ENCODE measurements at places on chromosomes 13 and 19.

- DNase-seq, result no peak
Measured at GRCh38 chr13:111531505-111531904, 211.1 kb downstream of the TEX29 start.

GRCh38 chr19:56919308-56919995 lies 78.9 kb upstream of the PEG3 start:
- DNase-seq, result no peak

DNA sequence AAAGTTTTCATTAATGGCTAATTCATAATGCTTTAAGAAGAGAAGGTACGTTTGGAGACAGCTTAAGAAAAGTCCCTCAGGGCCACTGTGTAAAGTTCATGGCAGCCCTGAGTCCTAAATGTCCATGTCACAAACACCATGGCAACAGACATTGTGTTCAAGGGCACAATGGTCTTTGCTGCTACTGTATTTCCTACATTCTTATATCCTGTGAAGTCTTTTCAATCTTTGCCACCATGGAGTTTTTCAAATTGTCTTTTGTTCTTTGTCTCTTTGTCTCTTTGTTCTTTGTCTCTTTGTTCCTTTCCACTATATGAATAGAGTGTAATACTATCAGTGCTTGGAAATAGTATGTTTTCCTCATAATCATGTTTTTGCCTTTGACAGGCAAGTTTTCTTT lies 178.8 kb downstream of the VWA8 start:
- DNase-seq, result no peak

DNA sequence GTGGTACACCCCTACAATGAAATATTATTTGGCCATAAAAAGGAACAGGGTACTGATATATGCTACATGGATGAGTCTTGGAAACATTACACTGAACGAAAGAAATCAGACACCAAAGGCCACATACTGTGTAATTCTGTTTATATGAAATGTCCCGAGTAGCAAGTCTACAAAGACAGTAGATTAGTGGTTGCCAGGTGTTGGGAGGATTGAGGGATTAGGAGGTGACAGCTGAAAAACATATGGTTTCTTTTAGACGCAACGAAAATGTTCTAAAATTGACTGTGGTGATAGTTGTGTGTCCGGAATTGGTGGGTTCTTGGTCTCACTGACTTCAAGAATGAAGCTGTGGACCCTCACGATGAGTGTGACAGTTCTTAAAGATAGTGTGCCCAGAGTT lies 35.1 kb downstream of the IL17D start:
- DNase-seq, result no peak

DNA sequence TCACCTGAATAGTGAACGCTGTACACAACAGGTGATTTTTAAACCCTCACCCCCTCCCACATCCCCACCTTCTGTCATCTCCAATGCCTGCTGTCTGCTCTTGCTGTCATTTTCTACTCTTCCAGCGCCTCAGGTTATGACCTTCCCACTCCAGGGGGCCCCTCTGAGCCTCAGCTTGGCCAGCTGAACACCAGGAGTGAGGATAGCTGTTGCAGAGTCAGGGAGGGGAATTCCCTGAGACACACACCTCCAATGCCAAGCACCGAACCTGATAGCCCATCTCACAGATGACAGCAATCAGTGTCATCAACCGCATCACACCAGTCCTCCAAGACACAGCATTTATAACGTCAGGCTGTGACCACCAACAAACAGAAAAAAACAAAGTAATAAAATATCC lies 193.5 kb downstream of the ZNF536 start:
- no peak for DNase-seq

GRCh38 chr13:49759503-49759902 lies 33.0 kb downstream of the KPNA3 start:
- DNase-seq, result peak; percentile 19

DNA sequence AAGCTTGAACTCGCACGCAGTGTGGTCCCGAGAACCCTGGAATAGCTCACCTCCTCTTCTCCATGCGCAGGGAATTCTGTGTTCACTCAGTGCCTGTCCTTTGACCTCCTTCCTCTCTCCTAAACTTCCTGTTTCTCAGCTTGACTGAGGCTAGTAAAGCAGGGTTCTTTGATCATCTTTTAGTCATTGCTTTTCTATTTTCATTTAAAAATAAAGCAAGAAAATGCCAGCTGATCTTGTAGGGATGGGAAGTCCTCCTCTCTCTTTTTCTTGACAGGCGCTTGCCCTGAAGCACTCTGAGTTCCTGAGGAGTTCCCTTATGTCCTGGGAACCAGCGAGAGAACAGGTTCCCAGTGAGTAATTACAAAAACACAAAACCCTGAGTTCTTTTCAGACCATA lies 62.8 kb downstream of the ARHGEF7 start:
- DNase-seq, result no peak

- no peak for DNase-seq
Measured at GRCh38 chr19:18948075-18948975, 7.3 kb upstream of the HOMER3 start.

DNA sequence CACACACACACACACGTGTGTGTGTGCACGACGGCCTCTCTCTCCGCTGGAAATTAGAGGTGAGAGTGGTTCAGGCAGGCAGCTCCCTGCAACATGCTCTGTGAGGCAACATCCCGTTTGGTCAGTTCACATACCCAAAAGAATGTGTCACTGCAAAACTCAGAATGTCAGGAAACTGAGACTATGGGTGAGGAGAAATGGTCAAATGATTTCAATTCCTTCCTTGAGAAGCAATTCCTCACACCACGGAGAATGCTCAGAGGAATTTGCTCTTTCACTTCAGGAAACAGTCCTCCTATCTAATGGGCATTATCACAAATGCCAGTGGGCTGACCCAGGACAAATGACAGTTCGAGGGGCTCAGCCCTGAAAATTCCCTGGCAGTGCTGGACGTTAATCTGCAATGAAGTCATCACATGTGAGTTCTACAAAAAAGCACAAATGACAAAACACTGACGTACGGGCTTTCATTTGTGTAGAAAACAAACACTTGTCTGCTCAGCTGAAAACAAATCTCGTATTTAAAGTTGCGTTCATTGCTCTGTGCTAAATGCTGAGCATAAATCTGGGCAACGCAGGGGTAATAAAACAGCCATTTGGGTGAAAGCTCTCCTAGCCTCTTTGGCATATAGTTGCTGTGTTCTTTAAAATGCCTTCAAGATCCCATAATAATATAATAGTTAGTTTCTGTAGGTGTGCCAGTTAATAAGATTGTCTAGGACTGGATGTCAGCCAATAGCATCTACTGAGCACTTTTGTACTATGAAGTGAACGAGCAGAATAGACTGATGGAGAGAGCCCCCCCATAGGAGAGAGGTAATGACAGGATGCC lies 18.6 kb upstream of the LATS2 start:
- DNase-seq, result no peak

- DNase-seq, result no peak
Measured at GRCh38 chr19:4449639-4450028, 8.0 kb downstream of the UBXN6 start.

DNA sequence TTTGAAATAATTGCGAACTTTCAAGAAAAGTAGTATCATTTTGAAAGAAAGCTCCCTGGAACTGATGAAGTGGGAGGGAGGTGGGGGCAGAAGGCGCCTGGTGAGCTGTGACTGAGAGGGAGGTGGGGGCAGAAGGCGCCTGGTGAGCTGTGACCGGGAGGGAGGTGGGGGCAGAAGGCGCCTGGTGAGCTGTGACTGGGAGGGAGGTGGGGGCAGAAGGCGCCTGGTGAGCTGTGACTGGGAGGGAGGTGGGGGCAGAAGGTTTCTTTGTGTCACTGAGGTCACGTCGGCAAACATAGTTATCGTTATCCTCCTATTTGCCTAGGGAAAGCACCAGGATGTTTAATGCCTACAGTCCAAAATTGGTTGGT lies 24.2 kb downstream of the C2CD4C start:
- no peak for DNase-seq

DNA sequence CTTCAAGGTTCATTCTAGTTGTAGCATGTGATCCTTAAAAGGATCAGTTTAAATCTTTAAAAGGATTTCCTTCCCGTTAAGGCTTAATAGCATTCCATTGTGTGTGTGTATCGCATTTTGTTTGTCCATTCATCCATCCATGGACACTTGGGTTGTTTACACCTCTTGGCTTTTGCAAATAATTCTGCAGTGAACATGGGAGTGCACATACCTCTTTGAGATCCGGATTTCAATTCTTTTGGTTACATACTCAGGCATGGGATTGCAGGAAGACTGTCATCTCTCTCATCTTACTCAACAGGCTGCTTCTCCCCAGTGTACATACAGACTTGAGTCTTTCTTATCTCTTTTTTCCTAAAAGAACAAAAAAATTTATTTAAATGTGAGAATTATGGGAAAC lies 1.2 kb downstream of the RNF113B start:
- DNase-seq, result no peak

- no peak for DNase-seq
Measured at GRCh38 chr19:32680986-32681385, 5.3 kb downstream of the RGS9BP start.

DNA sequence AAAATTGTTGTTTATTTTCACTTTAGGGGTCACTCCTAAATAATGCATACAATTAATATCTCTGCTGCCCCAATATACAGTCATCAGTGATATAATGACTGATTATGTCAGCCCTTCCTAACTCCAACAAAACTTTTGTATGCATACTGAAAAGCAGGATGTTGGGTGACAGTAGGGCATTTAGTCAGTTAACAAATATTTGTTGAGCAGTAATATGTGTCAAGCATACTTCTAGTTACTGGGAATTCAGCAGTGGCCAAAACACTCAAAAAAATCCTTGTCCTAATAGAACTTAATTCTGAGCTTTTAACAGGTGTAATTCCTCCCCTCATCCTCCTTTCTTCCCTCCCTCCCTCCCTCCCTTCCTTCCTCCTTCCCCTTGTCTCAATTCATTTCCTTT lies 560.7 kb upstream of the KLHL1 start:
- DNase-seq, result no peak

- DNase-seq, result no peak
Measured at GRCh38 chr13:83221813-83222241, 660.4 kb downstream of the SLITRK1 start.

- no peak for DNase-seq
Measured at GRCh38 chr13:91836553-91836952, 438.1 kb downstream of the GPC5 start.

DNA sequence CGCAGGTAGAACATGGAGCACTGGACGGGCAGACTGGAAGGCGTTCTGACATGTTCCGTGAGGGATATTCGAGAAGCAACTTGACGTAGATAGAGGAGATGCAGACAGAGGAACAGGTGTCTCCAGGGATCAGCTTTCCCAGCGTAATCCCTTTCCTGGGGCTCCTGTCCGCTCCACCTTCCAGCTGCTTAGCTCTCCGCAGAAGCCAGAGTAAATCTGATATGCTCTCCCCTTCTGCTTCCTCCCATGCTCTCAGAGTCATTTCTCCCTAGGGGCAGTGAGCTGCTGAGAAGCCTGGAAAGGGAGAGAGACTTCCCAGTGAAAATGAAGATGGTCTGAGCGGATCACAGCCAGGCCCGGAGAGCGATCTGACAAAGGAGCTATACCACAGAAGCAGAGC lies 23.0 kb upstream of the OLFM4 start:
- DNase-seq, result no peak

- DNase-seq, result peak; percentile 41
Measured at GRCh38 chr19:10289836-10290356, at the start of gene ICAM5. Gene ICAM5, plus strand, starts transcription at chr19:10289952. Its CDS starts 92 bp downstream, at chr19:10290044.

DNA sequence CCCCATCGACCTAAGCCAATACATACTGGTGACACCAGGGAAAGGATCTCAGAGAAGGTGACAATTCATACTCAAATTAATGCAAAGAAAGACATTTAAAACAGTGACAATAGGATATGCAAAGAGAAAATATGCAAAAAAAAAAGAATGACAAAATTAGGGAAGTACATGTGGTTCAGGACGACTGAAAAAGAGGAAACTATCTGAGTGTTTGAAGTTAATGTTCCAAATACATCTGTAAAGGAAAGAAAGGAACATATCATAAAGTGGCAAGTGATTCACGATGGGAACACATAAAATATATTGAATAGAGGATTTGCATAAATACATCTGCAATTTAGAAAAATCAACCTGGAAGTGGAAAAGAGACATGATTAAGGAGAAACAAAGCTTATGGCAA lies 441.4 kb downstream of the SLITRK5 start:
- DNase-seq, result no peak

DNA sequence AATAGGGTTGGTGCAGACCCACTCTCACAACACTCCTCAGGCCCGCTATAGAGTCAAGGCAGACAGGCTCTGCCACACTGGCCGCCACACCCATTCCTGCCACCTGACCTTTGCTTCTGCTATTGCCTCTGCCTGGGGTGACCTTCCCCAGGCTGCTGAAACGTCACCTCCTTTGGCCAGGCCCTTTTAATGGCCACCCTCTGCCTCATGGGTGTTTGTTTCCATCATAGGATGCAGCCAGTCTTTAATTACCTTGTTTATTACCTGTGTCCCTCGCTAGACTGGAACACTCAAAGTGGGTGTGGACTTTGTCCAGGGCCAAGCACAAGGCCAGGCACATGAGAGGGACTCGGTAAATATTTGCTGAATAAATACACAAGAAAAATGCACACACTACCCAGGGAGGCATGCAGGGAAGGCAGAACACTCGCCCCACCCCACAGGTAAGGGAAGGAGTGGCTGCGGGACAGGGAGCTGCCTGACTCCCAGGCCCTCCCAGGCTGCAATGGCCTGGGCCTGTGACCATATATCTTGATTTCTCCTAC lies 3.2 kb downstream of the LSM4 start:
- no peak for DNase-seq

DNA sequence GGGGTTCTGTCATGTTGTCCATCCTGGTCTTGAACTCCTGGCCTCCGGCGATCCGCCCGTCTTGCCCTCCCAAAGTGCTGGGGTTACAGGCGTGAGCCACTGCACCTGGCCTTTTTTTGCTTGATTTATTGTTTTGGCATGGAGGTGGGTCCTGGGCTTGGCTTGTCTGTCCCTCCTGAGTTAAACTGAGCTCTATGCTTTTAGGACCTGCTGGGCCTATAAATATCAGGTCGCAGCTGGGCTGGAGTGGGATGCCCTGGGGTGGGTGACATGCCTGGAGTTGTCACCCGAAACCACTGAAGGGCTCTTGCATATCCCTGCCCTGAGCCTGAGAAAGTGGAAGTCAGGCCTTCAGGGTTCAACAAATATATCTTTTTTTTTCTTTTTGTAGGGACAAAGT lies 5.5 kb downstream of the ARRDC5 start:
- DNase-seq, result no peak

GRCh38 chr19:17865364-17866311 lies 5.9 kb downstream of the RPL18A start:
- no peak for DNase-seq

- no peak for DNase-seq
Measured at GRCh38 chr13:112444416-112445399, 68.6 kb downstream of the SPACA7 start.

- no peak for DNase-seq
Measured at GRCh38 chr13:30165796-30166195, 141.6 kb downstream of the KATNAL1 start.

DNA sequence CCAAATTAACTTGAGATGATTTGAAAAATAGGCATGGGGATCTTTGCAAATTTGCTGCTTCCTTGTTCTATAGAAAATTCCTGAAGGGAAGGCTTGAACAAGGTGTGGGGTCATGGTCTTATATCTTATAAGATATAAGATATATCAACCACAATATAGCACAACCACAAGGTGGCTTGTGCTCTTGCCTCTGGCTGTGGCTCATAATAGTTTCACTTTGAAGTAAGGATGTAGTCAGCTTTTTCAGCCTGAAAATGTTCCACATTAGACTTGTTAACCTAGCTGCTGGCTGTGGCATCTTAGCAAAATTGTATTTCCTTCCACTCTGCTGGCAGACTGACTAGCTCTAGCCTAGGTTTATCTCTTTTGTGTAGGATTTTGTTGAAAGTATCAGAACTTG lies 169.7 kb downstream of the KLF5 start:
- DNase-seq, result peak; percentile 37

Data from CD4-positive, alpha-beta T cell treated with Interleukin-10 for 1 hour (primary cell).